ENCODE measurements at places on chromosomes 11 and 22.

GRCh38 chr11:30479899-30480298, 106.3 kb downstream of the MPPED2 start:
- no peak for ATAC-seq

DNA sequence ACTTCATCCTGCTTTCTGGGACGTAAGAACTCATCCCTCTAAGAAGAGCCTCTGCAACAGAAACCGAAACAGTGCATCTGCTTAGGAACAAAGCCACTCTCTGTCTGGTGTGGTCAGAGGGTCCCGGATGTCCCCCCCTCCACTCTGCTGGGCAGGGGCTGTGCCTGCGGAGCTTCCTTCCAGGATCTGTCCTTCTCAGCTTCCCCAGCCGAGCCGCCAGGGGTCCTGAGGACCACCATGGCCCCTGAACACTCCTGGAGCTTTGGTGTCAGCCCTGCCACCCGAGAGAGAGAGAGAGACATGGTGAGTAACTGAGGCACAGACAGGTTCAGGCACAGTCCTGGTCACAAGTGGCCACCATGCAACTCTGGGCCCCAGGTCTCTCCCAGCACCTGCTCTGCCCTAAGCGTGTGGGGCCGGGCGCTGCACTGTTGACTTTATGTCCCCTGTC, 24.4 kb upstream of the MGAT3 start:
- ATAC-seq: no peak

DNA sequence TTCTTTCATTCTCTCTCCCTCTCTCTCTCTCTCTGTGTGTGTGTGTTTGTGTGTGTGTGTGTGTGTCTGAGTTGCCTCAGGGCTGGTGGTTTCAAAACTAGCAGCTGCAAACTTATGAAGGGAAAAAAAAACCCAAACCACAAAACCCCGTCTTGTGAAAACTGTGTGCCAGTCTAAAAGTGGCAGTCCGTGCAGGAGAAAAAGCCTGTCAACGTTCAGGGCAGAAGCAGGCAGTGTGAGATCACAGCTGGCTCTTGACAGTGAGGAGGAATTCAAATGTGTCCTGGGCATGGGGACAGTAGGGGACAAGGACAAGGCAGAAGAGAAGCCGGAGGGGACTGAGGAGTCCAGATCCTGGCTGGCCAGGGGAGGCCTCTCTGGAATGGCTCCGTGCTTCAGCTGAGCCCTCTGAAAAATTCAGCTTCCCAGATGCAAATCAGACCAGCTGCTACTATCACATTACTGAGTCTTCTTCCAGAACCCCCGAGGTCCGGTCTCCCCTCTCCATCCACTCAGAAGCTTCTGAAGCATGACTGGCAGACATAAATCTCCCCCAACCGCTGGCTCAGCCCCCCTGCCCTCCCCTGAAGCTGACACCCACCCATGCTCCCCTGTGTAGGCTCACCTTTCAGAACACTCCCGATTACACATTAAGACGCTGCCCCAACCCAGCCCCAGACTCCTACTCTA, 31.9 kb downstream of the FLI1 start:
- ATAC-seq: no peak

- no peak for ATAC-seq
Observed at GRCh38 chr11:102799681-102800340, 1.9 kb upstream of the MMP1 start.

DNA sequence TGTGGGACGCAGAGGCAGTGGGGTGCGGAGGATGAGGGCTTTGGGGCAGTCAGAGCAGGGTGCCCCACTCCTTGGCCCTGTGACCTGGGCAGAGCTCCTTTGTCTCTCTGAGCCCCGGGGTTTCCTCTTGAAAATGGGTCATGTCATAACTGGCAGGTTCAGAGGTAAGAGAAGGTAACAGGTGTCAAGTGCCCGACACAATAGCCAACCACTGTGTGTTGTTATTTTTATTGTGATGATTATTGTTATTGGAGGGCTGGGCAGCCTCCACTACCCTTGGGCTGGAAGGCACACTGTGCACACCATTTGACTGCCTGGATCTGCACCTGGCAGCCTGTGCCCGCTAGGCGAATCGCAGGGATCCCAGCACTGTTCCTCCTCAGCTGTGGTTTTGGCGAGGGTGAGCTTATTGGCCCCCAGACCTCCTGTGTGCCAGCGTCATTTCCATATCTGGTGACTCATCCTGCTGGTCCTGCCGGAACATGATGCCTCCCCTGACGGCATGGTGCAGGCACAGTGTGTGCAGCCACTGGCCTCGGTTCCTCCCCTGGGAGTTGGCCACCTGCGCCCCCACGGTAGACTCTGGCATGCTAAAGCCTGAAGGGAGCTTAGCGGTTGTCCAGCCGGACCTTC, 15.4 kb upstream of the SOX10 start:
- peak; percentile 74 for ATAC-seq

DNA sequence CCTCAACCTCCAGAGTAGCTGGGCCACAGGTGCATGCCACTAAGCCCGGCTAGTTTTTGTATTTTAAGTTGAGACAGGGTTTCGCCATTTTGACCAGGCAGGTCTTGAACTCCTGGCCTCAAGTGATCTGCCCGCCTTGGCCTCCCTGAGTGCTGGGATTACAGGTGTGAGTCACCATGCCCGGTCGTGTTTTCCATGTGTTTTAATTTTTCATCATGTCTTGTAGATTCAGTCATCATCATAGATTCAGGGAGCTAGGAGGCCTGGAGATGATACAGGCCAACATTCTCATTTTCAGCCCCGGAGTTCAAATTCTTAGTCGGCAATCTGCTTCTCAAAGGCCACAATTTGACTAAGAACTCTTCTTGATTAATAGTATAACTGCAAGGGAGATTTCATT, 73.5 kb upstream of the GRAMD1B start:
- no peak for ATAC-seq

- no peak for ATAC-seq
Observed at GRCh38 chr11:82889133-82890001, 10.9 kb downstream of the PRCP start.

DNA sequence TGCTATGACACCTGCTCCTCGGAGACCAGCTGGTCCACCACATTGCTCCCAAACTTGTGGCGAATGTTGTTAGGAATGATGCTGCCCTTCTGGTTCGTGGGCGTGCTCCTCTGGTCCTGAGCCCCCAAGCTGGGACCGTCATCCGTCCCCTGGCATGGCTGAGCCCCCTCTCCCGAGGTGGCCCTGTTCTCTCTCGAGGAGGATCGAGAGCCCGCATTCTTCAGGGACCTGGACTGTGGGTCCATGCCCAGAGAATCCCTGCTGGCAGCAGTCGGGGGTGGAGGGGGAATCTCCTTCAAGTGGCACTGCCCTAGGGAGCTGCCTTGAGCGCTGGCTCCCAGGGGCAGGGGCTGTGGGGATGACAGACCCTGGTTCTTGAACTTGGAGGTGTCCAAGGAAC, 17.4 kb downstream of the TST start:
- no peak for ATAC-seq

- ATAC-seq: no peak
Observed at GRCh38 chr11:129711760-129712159, 103.9 kb upstream of the TMEM45B start.

DNA sequence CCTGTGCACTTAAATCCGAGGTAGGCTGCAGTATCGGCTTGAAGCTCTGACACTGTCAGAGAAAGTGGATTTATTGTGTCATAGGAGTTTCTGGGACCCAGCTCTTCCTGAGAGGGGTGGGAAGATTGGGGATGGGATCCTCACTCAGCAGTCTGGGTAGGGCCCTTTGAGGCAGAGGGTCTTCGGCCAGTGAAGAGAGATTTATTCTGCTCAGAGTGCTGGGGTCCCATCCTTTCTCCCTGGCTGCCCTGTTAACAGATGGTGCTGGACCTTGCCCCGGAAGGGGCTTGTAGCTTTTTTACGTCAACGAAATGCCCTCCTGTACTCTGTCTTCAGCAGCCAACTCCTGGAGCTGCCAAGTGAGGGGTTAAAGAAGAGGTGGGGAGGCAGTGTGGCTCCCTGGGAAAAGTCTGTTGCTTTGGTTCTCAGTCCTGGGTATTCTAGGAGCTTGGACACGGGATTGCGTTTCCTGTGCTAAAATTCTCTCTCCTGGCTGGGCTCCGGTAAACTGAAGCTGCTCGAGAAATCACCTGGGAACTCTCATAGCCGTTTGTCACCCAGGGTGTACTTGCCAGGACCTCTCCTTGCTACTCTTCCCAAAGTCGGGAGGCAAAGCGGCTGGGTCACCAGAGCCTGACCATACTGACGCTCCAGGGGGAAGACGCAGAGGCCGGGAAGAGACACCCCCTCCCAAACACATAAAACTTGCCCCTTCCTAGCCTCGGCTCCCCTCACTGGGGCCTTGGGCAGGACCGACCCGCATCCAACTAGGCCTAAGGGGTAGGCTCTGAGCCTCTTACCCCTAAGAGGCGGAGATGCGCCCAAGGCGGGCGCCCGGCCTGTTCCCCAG, 806 bp upstream of the SMDT1 start:
- no peak for ATAC-seq

GRCh38 chr11:123221096-123221561, 26.1 kb upstream of the CLMP start:
- ATAC-seq: no peak

- no peak for ATAC-seq
Observed at GRCh38 chr22:43539572-43540528, 128.0 kb downstream of the MPPED1 start.

GRCh38 chr11:7981619-7982157, 5.4 kb upstream of the EIF3F start:
- ATAC-seq: no peak

GRCh38 chr11:73429121-73429750, 53.0 kb downstream of the RELT start:
- peak; percentile 98 for ATAC-seq

DNA sequence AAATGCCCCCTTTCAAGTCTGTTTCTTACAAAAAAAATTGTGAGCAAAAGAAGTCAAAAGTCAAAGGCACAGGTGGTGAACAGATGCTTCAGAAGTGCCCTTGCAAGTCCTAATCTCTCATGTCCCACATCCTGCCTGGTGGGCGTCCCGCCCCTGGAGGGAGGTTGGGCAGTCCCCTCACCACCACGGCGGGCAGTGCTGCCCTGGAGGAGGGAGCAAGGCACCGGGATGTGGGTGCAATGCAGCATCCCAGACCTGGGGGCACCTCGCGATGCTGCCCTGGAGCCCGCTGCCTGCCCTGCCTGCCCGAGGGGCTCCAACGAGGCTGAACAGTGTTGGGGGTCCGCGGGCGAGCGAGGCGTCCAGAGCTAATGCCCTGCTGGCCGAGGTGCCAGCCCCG, 15.9 kb downstream of the MRGPRG start:
- peak; percentile 12 for ATAC-seq

DNA sequence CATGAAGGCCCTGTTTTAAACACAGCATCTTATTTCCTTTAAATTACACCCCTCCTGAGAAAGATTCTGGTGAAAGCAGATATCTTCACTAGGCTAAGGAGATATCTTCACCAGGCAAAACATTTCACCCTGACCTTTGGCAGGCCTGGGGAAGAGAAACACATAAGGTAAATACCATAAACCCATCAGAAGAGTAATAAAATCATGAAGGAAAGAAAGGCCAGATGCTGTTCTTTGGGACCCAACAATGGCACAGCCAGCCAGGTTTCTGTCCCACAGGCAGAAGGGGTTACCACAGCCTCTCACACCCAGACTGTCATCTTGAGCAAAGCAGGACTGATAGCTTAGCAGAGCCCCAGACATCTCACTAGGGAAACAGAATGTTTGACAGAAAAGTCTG, 125.4 kb downstream of the CCDC34 start:
- no peak for ATAC-seq

- no peak for ATAC-seq
Observed at GRCh38 chr11:40235841-40236240, 1223.6 kb downstream of the LRRC4C start.

DNA sequence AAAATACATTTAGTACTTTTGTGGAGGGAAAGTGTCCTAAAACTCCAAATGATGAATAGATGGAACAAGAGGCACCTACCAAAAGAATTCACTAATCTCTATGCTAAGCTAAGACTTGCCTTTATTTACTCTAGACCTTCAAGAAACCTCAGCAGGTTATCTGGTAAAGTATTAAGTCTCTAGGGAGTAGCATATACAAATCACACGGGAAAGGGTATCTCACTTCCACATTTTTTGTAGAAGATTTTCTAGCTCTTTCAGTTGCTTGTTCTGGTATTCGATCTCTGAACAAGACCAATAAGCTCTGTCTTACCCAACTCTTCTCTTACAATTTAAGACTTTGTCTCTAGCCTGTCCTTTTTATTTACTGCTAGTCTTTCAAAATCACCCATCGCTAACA, 18.1 kb upstream of the CADM1 start:
- no peak for ATAC-seq

GRCh38 chr11:2882396-2883110, 3.0 kb downstream of the CDKN1C start:
- no peak for ATAC-seq

- no peak for ATAC-seq
Observed at GRCh38 chr11:62390237-62390636, 28.6 kb upstream of the SCGB1A1 start.

GRCh38 chr11:70278994-70279393, 8.5 kb downstream of the PPFIA1 start:
- no peak for ATAC-seq

GRCh38 chr11:114343020-114343419, 46.8 kb downstream of the NNMT start:
- no peak for ATAC-seq

GRCh38 chr11:2728663-2729332, 29.0 kb upstream of the KCNQ1OT1 start:
- ATAC-seq: no peak

DNA sequence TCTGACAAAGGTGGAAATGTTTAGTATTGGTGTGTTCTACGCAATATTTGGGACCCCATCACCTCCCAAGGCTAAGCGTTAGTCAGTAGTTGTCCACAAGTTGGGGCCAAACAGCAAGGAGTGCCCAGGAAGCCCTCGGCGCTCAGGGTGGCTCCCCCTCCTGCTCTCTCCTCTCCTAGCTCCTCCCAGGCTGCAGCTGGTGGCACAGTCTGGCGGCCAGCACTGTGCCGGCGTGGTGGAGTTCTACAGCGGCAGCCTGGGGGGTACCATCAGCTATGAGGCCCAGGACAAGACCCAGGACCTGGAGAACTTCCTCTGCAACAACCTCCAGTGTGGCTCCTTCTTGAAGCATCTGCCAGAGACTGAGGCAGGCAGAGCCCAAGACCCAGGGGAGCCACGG, 16.8 kb downstream of the CD5 start:
- no peak for ATAC-seq

DNA sequence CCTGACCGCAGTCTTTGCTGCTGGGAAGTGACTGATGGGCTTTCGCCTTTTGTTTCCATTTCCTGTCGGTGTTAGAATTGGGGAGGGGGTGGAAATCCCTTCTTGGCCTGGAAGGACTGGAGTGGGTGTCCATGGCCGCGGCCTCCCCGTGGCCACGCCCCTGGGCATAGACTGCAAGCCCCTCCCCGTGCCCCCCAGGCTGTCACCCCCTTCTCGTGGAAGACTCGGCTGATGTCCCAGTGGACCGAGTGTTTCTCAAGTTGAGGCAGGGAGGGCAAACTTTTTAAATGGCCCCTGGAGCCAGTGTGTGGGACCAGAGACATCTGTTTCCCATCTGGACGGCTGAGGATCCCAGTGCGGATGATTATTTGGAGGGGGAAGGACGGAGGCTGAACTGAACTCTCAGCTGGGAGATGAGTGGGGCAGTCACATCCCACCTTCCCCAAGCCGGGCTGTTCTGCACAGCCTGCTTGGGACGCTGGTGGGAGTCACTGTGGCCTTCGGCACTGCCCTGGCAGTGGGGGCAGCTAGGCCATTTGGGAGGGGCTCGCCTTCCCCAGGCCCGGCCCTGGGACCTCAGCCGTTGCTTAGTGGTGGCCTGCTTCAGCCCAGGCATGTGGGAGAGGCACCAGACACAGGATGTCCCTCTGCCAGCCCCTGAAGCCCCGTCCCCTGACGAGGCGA, 1.6 kb downstream of the CD81 start:
- peak; percentile 62 for ATAC-seq
